ENCODE measurements at places on chromosomes 5 and 9. TPM values are rescaled to one million over a fixed set of nuclear protein-coding genes. Genes with fewer than 3 reads are reported as not detected.

GRCh38 chr5:62538017-62538942, 40.3 kb upstream of the LRRC70 start:
- no peak for DNase-seq

DNA sequence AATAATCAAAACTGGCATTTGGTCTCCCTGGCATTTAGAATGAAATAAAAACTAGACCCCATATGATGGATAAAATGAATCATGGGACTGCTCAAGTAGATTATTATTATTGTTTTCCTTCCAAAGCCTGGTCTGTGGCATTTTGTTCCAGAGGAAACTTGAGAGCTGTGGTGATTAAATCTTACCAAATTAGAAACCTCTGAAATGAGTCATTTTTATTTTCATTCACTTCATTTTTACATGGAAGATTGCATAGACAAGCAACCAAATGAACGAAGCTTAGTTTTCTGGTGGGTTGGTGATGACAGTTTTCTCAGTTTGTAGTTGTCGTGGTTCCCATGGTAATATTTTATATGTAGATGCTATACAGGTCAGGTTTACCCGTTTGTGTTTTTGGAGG, 23.4 kb downstream of the PAM start:
- DNase-seq = no peak

GRCh38 chr5:167723254-167723871, 568.1 kb upstream of the WWC1 start:
- DNase-seq = peak; percentile 81

- no peak for DNase-seq
Observed at GRCh38 chr9:132242621-132243155, 80.8 kb downstream of the NTNG2 start.

DNA sequence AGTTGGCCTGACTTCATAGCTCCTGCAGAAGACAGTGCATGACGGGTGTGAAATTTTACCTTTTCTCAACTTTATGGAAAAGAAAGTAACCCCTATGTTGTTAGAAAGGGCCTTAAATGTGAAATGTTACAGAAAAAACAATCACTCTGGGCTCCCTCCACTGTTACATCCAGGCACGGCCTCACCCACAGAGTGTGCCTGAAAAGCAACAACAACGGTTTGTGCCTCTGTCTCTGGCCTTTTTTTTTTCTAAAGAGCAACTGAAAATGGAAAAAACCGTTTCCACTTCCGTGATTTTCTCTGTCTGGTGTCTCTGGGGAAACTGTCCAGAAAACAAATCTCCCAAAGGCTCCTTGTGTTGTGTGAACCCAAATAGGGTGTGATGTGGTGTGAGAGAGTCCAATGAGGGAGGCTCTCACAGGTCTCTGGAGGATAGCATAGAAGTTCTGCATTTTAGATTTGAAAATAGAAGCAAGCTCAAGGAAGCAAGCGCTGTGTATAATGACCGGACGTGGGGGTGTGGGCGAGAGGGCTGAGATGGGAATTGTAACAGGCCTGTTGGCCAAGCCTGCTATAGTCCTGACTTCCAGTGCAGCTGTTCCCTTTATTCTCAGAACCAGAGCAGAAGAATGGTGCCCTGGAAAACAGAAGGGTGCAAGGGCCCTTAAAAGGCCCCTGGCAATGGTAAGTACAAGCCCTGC, 221.8 kb upstream of the TUT7 start:
- DNase-seq = no peak

DNA sequence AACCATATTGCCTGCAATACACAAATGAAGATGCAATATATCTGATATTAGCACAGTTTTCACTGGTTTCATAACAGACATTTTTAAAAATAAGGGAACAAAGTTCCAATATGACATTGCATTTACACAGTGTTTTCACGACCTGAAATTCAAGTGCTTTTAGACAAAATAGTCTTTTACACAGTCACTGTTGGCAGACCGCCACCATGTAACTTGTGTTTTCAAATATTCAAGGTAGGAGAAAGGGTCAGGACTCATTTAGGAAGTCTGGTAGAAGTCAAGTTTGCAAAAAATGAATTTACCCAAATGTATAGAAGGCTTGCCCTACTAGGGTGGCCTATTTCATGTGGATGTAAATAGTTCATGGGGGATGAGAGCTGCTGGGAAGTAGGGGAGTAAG, 98.1 kb upstream of the TAS2R1 start:
- no peak for DNase-seq

GRCh38 chr9:92064711-92065110, 50.5 kb downstream of the SPTLC1 start:
- no peak for DNase-seq

GRCh38 chr9:128627127-128627715, 29.4 kb downstream of the DYNC2I2 start:
- DNase-seq = no peak

DNA sequence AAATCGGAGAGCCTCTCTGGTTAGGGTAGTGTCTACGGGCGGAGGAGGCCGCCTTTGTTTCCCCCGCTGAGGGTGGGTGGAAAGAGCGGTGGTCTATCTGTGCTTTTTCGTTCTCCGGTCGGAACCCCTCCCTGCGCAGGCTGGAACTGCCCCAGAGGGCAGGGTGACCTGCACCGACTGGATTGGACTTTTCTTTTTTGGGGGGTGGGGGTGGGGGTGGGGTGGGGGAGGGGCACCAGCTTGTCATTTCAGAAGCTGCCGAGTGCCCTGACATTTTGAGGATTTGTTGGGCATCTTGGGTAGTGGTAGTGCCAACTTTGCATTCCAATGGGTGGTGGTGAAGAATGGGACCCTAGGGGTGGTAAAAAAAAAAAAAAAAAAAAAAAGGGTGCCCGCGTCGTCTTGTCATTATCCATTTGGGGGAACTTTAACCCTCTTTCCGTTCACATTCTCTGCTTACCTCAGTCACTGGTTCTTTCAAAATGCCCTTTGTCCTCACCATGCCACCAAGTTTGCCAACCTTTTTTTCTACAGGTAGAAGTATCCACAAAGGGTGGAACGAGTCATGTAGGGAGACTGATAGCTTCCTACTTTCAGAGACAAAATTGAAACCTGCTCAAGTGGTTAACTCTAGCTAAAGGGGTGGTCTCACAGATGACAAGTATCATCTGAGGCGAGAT, 1.3 kb downstream of the UBE2R2 start:
- DNase-seq = no peak

GRCh38 chr5:59062986-59063683, 480.3 kb downstream of the RAB3C start:
- no peak for DNase-seq

The ANKRD55 gene
- not detected for total RNA-seq

The TGFBI gene
- 174 TPM for total RNA-seq

The KCNIP1 gene
- total RNA-seq = not detected

The ADCY2 gene
- total RNA-seq = 0.11 TPM
